SK-N-SH treated with all-trans-retinoic acid at 6 μM for 48 hours (cell line): ENCODE measurements at places on chromosomes 1 and 21.
A peak's percentile ranks its signal among the peaks of the same experiment; 100 is the strongest.

GRCh38 chr1:214566158-214567104 is 15.0 kb upstream of the PTPN14 start:
- peak; percentile 75 for ATAC-seq

- ATAC-seq = no peak
These were observed 24.8 kb downstream of the HSD3B1 start for GRCh38 chr1:119531606-119532323.

- ATAC-seq = no peak
These were observed 40.1 kb upstream of the TMPRSS15 start for GRCh38 chr21:18443701-18444100.

DNA sequence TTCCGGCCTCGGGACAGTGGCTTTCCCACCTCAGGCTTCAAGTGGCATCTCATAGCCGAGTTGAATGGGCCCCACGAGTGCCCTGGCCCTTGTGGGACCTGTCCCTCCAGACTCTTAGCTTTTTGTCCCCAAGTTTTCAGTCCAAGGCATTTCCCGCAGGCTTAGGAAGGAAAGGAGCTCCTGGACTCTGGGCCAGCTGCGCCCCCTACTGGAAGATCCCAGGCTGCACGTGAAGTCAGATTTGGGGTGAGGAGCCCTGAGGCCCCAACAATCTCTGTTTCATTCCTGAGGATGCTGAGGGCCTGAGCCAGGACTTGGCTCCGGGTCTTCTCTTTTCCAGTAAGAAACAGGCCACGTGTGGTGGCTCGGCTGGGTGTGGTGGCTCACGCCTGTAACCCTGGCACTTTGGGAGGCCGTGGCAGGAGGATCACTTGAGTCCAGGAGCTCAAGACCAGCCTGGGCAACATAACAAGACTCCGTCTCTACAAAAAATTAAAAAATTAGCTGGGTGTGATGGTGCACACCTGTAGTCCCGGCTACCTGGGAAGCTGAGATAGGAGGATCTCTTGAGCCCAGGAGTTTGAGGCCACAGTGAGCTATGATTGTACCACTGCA is 67.4 kb downstream of the ARHGEF10L start:
- ATAC-seq = peak; percentile 90

GRCh38 chr1:23931491-23931880 is 18.3 kb upstream of the CNR2 start:
- no peak for ATAC-seq

- no peak for ATAC-seq
These were observed 20.2 kb downstream of the TRIM45 start for GRCh38 chr1:117101334-117101733.

- peak; percentile 55; the same call in 2 of the 3 replicates for ATAC-seq
These were observed 57.3 kb upstream of the CCDC190 start for GRCh38 chr1:162918151-162918754.

- no peak for ATAC-seq
These were observed 12.3 kb downstream of the LSS start for GRCh38 chr21:46216132-46216747.

GRCh38 chr1:209896346-209896745 is 41.7 kb upstream of the SYT14 start:
- ATAC-seq = no peak

DNA sequence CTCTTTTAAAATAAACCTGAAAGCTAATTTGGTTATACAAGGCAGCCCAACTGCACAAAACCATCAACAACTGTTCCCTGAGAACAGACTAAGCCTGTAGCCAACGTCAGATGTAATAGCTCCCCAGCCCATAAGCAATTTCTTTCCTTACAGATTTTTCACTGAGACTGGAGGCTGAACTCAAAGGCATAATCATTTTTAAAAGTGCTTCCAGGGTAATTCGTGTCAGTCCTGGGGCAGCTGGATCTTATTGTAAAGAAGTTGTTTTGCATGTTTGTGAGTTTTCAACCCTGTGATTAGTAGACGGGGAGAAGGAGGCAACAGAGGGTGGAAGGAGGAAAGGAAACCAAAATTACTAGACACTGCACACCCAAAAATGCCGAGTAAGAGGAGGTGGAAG is 3.2 kb downstream of the DPT start:
- no peak for ATAC-seq

DNA sequence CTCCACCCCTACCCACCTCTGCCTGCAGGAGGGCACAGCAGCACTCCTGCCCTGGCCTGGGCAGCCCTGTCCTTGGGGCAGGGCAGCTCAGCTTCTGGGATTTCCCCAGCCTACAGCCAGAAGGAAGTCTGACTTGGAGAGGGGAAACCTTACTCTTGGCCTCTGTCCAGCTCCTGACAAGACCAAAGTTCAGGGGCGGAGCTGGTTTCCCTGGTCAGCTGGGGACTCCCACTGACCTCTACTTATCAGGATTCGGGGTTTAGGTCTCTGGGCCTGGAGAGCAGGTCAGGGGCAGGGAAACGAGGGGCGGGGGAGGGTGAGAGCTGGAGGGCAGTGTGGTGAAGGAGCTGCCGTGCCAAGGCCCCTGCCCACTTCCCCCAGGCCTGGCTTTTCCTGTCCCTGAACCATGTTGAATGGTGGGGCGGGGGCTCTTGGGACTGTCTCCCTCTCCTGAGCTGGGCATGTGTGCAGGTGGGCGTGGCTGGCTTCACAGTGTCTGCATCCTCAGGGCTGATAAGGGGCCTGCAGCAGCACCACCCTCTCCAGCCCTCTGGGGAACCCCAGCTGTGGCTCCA is 16.8 kb upstream of the ETV3 start:
- peak; percentile 12 for ATAC-seq

DNA sequence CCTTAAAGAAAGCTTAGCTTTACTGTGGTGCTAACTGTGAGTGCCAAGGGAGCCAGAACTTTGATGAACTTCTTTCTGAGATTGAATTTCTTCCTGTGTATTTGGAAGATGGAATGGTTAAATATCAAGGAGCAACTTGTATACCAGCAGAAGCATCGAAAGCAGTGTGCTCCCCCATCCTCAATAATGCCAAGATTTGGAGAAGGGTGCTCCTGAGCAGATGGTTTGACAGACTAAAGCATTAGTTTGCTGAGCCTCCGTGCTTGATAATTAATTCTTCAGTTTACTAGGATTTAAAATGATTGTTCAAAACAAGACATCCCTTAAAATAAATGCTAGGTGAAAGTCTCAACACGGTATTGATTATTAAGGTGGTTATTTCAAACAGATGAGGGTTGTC is 42.4 kb upstream of the AKT3 start:
- no peak for ATAC-seq

- ATAC-seq = no peak
These were observed 31.6 kb downstream of the RAP1GAP start for GRCh38 chr1:21637514-21637913.

DNA sequence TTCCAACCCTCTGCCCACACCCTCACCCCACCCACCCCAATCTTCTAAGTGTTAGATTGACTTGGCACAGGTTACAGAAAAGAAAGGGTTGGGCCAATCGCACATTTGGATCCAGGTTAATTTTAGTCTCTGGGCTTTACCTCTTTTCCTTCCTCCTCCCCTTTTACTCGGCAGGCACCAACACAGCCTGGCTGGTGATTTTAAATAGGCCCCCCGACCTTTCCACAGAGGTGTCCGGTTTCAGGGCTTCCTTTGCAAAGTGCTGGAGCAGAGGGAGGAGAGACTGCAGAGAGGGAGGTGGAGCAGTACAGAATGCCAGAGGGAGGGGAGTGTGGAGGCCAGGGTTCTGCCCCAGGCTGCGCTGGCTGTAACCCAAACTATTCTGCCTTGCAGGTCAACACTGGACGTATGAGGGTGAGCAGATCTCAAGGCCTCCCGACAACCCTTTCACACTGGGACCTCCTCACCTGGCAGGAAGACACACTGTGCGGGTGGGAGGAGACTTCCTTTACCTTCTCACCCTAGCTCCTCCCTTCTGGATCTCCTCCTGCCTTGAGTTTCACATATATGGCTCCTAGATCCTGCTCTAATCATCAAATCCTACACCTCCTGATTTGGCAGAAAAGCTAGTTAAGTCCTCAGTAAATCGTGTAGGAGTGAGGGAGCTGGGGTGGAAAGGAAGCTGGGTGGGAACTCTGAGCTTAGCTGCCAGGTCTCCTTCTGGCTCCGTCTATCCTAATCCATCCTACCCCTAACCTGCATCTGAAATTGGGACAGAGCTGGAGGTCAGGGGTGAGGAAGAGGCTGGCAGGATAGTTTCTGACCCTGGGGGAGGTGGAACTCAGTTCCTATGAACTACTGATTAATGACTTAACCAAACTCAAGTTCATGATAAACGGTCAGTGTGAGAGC is 2.4 kb downstream of the CA14 start:
- ATAC-seq = peak; percentile 68

DNA sequence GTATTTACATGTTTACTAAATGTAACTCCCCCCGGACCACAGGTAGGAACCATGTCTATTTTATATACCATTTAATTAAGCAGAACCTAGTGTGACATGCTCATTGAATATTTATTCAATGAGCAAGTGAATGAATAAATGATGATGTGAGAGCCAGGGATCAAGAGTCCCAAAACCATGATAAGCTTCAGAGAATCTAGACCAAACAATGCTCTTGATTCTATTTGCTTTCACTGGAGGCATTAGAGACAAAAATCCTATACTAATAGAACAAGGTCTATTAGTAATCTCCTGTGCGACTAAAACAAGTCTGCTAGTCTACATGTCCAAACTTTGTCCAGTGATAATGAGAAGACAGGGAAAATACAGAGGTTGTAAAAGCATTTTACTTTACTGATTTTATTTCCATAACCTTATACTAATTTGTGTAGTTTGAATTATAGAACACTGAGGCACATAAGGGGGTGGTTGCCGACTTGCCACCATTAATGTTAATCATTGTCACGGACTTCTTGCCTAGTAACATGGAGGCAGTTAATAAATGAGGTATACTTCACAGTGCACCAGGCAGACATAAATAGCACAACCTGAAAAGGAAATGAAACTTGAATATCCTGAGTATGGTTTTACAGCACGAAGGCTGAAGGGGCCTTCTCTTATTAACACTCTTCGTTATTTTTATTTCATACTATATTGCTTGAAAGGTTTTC is 69.8 kb downstream of the TBX15 start:
- no peak for ATAC-seq

GRCh38 chr21:41777951-41778815 is 11.3 kb upstream of the RIPK4 start:
- ATAC-seq = peak; percentile 95

GRCh38 chr1:3880429-3881192 is 19.5 kb downstream of the C1orf174 start:
- ATAC-seq = no peak

DNA sequence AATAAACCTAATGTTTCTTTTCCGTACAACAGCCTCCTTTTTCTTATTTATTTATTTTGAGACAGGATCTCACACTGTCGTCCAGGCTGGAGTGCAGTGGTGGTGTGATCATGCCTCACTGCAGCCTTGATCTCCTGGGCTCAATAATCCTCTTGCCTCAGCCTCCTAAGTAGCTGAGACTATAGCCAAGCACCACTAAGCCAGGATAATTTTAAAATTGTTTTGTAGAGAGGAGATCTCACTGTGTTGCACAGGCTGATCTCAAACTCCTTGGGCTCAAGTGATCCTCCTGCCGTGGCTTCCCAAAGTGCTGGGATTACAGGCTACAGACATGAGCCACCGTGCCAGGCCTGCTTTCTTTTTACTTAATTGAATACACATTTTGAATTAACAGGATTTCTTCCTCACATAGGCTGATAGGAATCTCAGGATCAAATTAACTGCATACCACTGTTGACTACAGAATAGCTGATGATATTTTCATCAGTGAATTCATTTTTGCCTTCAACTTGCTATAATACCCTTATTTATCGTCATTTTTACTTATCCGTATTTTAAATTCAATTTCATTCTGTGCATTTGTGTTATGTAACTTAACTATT is 2010.5 kb downstream of the NCAM2 start:
- peak; percentile 32; the same call in 2 of the 3 replicates for ATAC-seq

- peak; percentile 79 for ATAC-seq
These were observed 598.5 kb upstream of the USP24 start for GRCh38 chr1:55813618-55814017.

GRCh38 chr1:5974631-5975030 is 17.6 kb downstream of the NPHP4 start:
- no peak for ATAC-seq

- no peak for ATAC-seq
These were observed 72.0 kb downstream of the SYT6 start for GRCh38 chr1:114081437-114082303.

DNA sequence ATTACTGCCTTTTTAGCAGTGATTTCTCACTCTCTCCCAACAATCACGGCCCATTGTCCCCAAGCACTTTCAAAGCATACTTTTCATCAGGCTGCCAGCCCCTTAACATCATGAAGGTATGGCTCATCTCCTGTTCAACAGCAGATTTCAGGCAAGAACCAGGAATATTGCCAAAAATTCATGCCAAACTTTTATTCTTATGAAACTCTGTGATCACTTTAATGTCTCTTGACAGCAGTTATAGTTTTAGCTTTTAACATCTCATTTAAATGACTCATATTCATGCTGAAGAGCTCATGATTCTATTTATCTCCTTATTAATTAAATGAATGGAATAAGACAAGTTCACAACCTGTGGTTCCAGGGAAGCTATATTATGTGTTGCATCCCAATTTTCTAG is 235.1 kb downstream of the GRIK1 start:
- peak; percentile 83 for ATAC-seq

GRCh38 chr1:203871114-203871880 is 9.9 kb downstream of the SNRPE start:
- ATAC-seq = peak; percentile 92
